KG1 (cell line): ENCODE measurements at places on chromosomes 5 and 9.

- peak; percentile 49 for DNase-seq
Observed at GRCh38 chr5:54867310-54867944, 118.0 kb downstream of the ESM1 start.

GRCh38 chr9:129752900-129753729 is at the start of gene PTGES:
Gene PTGES (minus strand): TSS chr9:129753042. CDS start chr9:129753012, 30 bp downstream.
- no peak for DNase-seq

DNA sequence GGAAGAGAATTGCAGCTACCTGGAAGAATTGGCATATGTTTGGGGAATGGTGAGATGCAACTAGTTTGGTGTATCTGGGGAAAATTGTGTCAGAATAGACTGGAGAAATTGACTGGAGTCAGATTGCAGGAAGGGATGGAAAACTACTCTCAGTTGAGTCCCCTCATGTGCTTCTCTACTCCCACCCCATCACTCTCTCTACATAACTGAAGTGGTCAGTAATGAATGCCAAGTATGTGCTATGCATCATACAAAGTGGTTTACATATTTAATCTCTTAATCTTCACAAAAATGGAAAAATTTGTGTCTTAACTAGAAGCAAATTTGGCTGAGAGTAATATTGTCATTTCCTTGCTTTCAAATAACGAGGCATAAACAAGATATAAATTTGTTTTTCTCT is 146.4 kb upstream of the TNC start:
- DNase-seq: no peak

DNA sequence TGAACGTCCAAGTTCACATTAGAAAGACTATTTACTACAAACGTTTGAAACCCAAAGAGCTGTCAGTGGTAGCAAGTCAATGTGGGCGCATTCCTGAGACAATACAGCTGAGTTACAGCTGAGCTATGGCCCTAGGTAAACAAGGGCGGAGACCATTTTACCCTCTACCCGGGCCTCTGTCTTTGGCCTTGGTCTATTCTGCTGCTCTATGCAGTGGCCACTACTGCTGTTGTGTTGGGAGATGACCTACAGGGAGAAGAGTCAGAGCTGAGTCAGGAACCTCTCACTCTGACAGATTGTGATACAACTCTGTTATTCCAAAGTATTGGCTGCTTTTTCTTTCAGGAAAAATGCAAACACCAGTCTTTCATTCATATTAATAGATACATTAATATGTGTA is 700.6 kb downstream of the SEMA5A start:
- DNase-seq: no peak

- no peak for DNase-seq
Observed at GRCh38 chr5:161134956-161135355, 282.9 kb upstream of the ATP10B start.

DNA sequence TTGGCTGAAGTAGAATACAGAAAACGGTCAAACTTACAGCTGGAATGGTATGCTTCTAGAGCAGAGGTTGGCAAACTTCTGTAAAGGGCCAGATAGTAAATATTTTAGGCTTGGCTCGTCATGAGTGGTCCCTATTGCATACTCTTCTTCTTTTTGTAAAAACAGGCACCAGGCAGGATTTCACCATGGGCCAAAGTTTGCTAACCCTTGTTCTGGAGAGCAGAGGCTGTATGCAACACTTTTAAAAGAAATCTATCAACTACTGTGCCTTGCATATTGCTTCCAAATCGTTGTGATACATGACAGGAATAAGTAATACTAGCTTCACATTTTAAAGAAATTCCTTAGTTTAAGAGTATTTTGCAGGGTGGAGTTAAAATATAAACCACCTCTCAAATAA is 15.6 kb upstream of the COL23A1 start:
- no peak for DNase-seq

GRCh38 chr9:98960409-98960808 is 16.7 kb downstream of the COL15A1 start:
- no peak for DNase-seq

DNA sequence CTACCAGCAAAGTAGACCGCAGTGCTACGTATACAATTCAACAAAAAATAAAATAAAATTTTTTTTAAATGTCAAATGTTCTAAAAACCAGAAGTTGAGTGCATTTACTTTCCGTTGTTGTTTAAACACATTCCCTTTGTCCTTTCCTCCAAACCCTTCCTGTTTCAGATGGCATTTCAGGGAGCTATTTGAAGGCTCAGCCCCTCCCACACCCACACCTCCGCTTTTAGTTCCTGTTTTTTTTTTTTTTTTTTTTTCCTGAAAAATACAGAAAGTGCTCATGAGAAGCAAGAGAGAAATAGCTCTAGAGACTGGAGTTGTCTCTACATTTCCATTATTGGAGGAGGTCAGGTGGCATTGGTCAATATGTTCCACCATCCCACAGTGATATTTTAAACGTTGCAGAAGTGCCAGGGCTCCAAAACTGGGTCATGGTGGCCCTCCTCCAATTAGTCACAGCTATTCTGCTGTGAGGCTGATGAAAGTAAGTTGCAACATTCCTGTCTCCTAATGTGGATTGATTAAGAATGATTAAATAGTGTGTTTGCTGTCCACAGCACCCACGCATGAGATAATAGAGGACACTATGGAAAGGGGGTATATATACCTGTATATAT is 106.9 kb downstream of the GABRG2 start:
- no peak for DNase-seq

- DNase-seq: no peak
Observed at GRCh38 chr5:135697959-135698345, 119.2 kb upstream of the CXCL14 start.

GRCh38 chr9:95992536-95992935 is 117.0 kb downstream of the ERCC6L2 start:
- DNase-seq: no peak

GRCh38 chr5:45089870-45090269 is 281.1 kb downstream of the MRPS30 start:
- no peak for DNase-seq

- no peak for DNase-seq
Observed at GRCh38 chr5:69261034-69261433, 26.3 kb downstream of the CDK7 start.

DNA sequence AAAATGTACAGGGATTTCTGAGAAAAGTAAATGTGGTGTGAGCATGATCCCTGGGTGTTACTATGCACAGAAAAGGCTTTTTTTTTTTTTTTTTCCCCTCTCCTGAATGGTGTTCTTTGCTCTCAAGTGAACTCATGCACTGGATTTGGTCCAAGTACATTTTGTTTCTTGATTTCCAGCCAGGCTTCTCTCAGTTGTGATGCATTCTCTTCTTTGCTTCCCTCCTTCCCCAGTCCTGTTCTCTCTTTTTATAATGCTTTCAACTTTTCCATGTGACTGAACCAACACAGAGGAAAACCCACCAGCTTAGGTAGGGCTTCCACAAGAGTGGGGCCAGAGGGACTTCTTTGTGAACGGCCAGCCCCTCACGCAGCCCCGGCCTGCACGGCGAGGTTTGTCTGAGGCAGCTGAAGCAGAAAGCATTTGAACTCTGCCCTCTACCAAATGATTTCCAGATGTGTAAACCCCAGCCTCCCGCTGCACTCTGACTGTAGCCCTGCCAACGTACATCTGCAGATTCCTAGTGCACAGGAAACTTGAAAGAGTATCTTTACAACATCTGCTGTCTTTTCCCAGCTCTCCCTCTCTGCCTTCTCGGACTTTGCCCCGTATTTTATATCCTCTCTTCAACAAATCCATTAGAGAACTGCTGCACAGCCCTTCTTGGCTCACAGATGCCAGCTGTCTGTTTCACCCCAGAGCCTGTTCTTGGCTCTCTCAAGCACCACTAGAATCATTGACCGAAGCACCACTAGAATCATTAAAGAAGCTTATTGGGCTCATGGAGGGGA is 71.8 kb upstream of the CD180 start:
- DNase-seq: no peak

DNA sequence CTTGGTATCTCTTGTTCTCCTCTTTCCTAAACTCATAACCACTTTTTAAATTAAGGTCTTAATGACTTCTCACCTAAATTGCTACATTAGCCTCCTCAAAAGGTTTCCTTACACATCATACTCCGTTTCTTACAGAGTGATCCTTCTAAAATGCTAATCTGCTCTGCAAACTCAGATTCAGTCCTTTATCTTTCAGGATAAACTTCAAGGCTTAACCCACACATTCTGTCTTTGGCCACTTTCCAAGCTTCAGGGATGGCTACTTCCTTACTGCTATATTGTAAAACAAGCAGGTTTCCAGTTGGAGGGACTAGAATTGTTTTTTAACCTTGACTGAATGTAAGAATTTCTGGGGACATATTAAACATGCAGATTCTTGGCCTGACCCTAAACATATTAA is 105.5 kb upstream of the CHD1 start:
- DNase-seq: no peak

GRCh38 chr9:72173080-72173479 is 23.8 kb downstream of the GDA start:
- DNase-seq: no peak

DNA sequence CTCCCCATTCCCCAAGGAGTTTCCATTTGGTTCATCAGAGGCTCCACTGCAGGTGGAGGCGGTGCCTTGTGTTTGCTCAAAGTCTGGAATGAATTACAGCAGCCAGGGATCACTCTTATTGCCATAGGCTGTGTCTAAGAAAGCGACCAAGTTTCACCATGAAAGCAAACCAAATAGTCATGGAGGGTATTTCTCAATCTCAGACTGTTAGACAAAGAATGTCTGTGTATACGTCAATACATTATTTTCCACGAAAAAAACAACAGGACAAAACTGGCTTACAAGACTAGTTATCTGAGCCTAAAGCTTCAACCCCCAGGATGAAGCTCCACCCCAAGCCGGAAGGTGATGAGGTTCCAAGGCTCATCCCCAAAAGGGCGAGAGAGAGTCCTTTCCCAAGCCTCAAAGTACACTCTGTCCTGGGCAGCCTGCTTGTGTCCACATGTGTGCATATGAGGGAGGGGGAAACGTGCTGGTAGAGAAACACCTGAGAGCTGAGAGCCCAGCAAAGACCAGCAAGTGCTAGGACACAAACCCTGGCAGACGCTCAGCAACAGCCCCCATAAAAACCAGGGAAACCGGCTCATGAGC is 4.3 kb downstream of the B4GALT1 start:
- DNase-seq: no peak

DNA sequence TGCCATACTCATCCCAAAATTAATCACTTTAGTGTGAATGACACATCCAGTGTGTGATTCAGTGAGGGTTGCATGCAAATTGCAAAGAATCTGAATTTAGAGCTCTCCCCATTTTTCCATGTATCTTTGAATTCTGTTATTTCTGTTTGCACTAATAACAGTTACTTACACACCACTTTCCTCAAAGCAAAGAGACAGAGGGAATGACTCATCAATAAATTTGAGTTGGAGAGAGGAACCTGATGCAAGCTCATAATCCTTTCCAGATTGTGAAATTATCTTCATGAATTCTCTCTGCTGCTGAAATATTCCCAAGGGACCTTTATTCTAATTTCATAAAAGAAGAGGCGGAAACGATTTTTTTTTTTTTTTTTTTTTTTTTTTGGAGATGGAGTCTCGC is 204.8 kb downstream of the CDH9 start:
- DNase-seq: no peak

DNA sequence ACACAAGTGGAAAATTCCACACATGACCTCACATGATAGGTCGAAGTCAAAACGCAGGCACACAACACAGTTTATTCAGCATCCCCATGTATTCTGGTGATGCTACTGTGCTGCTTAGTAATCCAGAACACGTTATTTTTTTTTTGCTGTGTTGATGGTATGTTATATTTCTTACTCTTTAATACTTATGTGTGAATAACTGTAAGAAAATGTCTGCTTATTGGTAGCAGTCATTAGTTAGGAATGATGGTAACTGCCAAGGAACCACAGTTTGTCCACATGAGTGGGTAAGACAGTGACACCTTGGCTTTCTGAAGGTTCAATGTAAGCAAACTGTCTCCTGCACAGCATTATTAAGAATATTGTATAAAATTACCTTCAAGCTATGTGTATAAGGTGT is 107.7 kb upstream of the DAPK1 start:
- DNase-seq: no peak

GRCh38 chr5:89110916-89111646 is 228.1 kb upstream of the MEF2C start:
- DNase-seq: no peak

DNA sequence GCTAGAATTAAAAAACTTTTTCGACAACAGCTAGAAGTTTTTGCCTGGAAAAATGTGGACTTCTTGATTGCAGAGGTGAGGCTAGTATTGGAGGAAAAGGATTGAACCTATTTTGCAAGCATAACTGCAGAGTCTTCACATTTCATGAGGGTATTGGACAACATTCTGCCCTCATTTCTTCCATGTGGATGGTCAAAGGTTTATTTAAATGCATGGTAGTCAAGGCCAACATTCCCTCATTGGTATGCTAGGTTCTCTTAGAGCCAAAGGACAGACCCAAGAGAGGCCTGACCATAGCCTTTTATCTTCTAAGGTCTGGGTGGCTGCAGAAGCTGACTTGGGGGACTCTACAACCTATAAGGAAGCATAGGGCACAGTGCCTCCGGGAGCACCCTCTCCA is 11.2 kb downstream of the BHMT2 start:
- DNase-seq: no peak

- DNase-seq: no peak
Observed at GRCh38 chr5:154275566-154275965, 85.0 kb downstream of the GALNT10 start.

GRCh38 chr9:131503626-131504465 is 1.1 kb downstream of the POMT1 start:
- peak; percentile 14 for DNase-seq

- DNase-seq: no peak
Observed at GRCh38 chr5:132204371-132205135, 23.1 kb downstream of the P4HA2 start.

DNA sequence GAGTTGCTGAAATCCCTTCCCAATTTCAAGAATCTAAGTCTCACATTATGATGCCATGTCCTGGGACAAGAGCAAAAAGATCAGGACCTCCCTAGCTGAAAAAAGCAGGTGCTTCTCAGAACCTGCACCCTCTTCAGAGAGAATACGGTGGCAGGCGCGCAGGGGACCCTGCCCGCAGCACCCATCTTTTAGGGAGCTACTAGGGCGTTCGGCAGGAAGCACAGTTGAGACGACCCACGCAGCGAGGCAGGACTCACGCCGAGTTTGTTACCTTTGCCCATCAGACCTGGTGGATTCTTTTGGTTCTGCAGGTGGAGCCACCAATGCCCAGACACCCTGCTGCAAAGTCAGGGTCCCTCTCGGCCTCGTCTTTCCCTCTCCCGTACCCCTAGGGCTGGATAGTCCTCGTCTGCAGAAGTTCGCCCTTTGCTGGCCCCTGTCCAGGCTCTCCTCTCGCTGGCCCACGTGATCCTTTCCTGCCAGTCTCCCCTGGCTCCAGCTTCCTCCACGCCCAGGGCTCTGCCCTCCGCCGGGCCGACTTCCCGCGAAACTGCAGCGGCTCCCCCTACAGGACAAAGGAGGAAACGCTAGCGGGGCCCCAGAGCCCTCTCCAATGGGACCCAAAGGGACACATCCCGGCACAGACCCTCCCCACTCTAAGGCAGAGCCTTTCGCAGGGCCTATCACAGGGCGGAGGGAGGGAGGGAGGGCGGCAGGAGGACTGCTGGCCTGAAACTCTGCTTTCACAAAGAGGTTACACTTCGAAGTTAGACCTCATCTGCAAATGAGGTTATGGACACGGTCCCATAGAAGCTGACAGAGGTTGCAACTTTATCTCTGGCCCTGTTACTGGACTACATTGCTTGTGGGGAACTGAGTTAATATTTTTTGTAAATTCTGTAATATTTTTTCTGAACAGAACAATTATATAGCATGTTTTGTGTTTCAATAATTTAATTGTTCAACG is 28.8 kb downstream of the TMEM174 start:
- DNase-seq: peak; percentile 27
